Pericardium fibroblast (primary cell): ENCODE measurements at places on chromosomes 13 and 19. TPM values are rescaled to one million over a fixed set of nuclear protein-coding genes. Genes with fewer than 3 reads are reported as not detected.

TUBB4A gene
- total RNA-seq, result not detected in 2 replicates

RSPH6A gene
- total RNA-seq, result not detected in 2 replicates

SELENOV gene
- not detected in 2 replicates for total RNA-seq

GRIN3B gene
- 0.70 and 1.4 TPM in 2 replicates for total RNA-seq

PLEKHJ1 gene
- total RNA-seq, result 58.4 and 81.5 TPM in 2 replicates

MBD3L2B gene
- total RNA-seq, result not detected in 2 replicates

TEX30 gene
- total RNA-seq, result 4.2 and 5.7 TPM in 2 replicates

SEMA6B gene
- total RNA-seq, result 4.9 and 7.1 TPM in 2 replicates

PSG6 gene
- not detected in 2 replicates for total RNA-seq

CYP4F2 gene
- not detected in 2 replicates for total RNA-seq

SHISA7 gene
- not detected in 2 replicates for total RNA-seq

IGSF23 gene
- not detected in 2 replicates for total RNA-seq

MAMSTR gene
- total RNA-seq, result 3.2 and 3.8 TPM in 2 replicates

CHST8 gene
- total RNA-seq, result 0.12 TPM in 1 of 2 replicates, not detected in the other

KANK3 gene
- total RNA-seq, result 0.12 and 0.68 TPM in 2 replicates

LILRA1 gene
- not detected in 2 replicates for total RNA-seq

SERPINE3 gene
- total RNA-seq, result not detected in 2 replicates

NKG7 gene
- not detected in 2 replicates for total RNA-seq

LHB gene
- total RNA-seq, result not detected in 2 replicates
